ENCODE measurements at places on chromosomes 4 and X. TPM values are rescaled to one million over a fixed set of nuclear protein-coding genes. Genes with fewer than 3 reads are reported as not detected.

The MAGEA2 gene
- not detected for polyA plus RNA-seq

The SPANXN5 gene
- polyA plus RNA-seq, result not detected

The TEX13B gene
- not detected for polyA plus RNA-seq

The RASGEF1B gene
- 3.7 TPM for polyA plus RNA-seq

The HTRA3 gene
- polyA plus RNA-seq, result 6.9 TPM

The AFF2 gene
- polyA plus RNA-seq, result 5.4 TPM

The TEX13C gene
- 0.24 TPM for polyA plus RNA-seq

The NPNT gene
- 26.7 TPM for polyA plus RNA-seq

The MAGEA9B gene
- polyA plus RNA-seq, result not detected

The USP51 gene
- polyA plus RNA-seq, result 1.4 TPM

The DMP1 gene
- polyA plus RNA-seq, result not detected

The PAGE2 gene
- not detected for polyA plus RNA-seq

The HSFX4 gene
- not detected for polyA plus RNA-seq

The TRMT2B gene
- 14.0 TPM for polyA plus RNA-seq

The MTMR8 gene
- 2.6 TPM for polyA plus RNA-seq

The FDCSP gene
- not detected for polyA plus RNA-seq

The GAGE13 gene
- polyA plus RNA-seq, result 0.38 TPM

The DCX gene
- 0.34 TPM for polyA plus RNA-seq

The TEC gene
- 4.0 TPM for polyA plus RNA-seq

The HHIP gene
- 0.34 TPM for polyA plus RNA-seq

The MBNL3 gene
- polyA plus RNA-seq, result 1.6 TPM

The AKAP14 gene
- polyA plus RNA-seq, result not detected

The CHRNA9 gene
- polyA plus RNA-seq, result not detected

The SHOX gene
- polyA plus RNA-seq, result not detected

The UGT2A1 gene
- not detected for polyA plus RNA-seq

The CENPI gene
- polyA plus RNA-seq, result 2.4 TPM

The CPE gene
- 238 TPM for polyA plus RNA-seq

The IGSF1 gene
- 6.5 TPM for polyA plus RNA-seq

The EGFL6 gene
- not detected for polyA plus RNA-seq

The PAGE1 gene
- not detected for polyA plus RNA-seq

The MEPE gene
- not detected for polyA plus RNA-seq

The ATP1B4 gene
- not detected for polyA plus RNA-seq

The ARX gene
- polyA plus RNA-seq, result not detected

The TEX13D gene
- not detected for polyA plus RNA-seq

The DDIT4L gene
- polyA plus RNA-seq, result 3.9 TPM

The BST1 gene
- 0.24 TPM for polyA plus RNA-seq

The NPY1R gene
- 13.1 TPM for polyA plus RNA-seq

The CCSER1 gene
- 0.10 TPM for polyA plus RNA-seq

The ENOX2 gene
- polyA plus RNA-seq, result 33.4 TPM

The ABLIM2 gene
- polyA plus RNA-seq, result 4.9 TPM

The TCEAL3 gene
- polyA plus RNA-seq, result 20.0 TPM

The SLAIN2 gene
- polyA plus RNA-seq, result 28.4 TPM

The XAGE2 gene
- not detected for polyA plus RNA-seq

The BANK1 gene
- polyA plus RNA-seq, result 0.54 TPM

The SULT1E1 gene
- not detected for polyA plus RNA-seq

The FABP2 gene
- 9.9 TPM for polyA plus RNA-seq

The SHROOM2 gene
- polyA plus RNA-seq, result 9.0 TPM

The CFAP299 gene
- 0.34 TPM for polyA plus RNA-seq

The SASH3 gene
- 0.21 TPM for polyA plus RNA-seq

The S100P gene
- not detected for polyA plus RNA-seq

The PGK1 gene
- polyA plus RNA-seq, result 1,198 TPM

All from cardiac muscle cell (in vitro differentiated cells and primary cell).